ENCODE measurements at places on chromosomes 7 and 10.

DNA sequence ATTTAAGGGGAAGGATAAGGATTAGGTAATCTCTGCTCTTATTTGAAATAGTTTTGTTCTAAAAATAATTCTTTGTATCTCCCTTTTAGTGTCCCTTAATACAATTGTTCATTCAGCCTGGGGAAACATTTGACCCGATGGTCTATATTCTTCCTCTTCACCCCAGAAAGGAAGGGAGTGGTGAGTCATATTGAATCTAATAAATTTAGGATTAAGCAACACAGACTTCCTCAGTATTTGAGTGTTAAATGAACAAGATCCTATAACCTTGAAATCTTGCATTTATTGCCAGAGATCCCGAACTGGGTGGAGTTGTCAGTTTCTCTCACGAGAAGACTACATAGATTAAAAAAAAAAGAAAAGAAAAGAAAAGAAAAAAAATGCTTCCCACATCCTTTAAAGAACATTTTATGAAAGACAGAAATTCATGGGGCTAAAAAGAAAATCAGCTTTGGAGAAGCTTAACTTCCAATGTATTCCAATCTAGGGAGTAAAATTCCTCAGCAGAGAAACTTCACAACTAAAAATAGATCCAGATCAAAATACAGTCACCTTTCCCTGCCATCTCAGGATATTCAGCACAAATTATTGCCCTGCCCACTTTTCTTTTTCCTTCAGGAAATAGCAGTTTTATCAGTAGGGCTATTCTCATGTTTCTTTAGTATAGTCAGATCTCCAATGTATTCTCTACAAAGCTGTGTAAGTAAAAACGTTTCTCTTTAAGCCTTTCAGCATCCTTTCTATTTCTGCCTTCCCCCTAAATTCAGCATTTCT is 82.2 kb downstream of the SEMA3D start:
- DNase-seq, result no peak

GRCh38 chr10:99912041-99912440 is 97.7 kb downstream of the DNMBP start:
- no peak for DNase-seq

GRCh38 chr10:89217057-89217990 is 10.2 kb upstream of the CH25H start:
- DNase-seq, result peak; percentile 32

DNA sequence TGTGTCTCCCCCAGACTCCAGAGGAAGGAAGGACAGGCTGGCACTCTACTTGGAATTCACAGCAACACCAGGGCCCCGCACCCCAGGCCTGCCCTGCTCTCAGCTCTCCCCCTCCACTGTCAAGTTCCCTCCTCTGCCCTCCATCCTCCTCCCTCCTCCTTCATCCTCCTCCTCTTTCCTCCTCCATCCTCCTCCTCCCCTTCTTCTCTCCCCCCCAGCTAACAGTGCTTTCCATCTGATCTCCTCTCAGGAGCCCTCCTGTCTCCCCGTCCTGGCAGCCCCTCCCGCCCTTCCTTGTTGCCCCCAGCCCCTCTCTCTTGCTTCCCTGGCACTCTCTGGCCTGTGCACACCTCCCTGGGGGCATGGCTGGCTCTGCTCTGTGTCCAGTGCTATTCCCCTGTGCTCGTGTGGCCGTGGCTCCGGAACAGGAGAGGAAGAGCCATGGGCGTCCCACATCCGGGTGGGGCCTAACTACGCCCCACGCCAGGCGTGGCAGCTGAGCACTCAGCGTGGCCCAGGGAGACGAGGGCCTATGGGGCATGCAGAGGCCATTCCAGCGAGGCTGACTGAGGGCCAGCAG is 64.2 kb downstream of the PWWP2B start:
- DNase-seq, result no peak

- no peak for DNase-seq
Observed at GRCh38 chr10:50470345-50470744, 153.4 kb downstream of the SGMS1 start.

- DNase-seq, result no peak
Observed at GRCh38 chr7:155922067-155922816, 110.0 kb upstream of the SHH start.

GRCh38 chr10:78478919-78479318 is 445.3 kb downstream of the RPS24 start:
- DNase-seq, result no peak

DNA sequence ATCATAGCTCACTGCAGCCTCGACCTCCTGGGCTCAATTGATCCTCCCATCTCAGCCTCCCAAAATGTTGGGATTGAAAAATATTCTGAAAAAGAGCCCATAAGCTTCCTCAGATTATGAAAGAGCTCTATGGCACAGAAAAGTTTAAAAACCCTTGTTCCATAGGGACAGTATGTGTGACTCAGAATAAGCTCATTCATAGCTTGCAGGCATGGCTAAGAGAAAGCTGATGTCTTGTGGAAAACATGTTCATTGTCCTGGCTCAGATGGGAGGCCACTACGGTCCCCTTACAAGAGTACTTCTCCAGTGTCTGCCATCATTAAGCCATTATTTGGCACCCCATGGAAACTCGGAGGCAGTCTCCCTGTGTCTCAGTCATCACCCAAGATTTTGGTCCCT is 64.0 kb downstream of the CCDC3 start:
- DNase-seq, result no peak

DNA sequence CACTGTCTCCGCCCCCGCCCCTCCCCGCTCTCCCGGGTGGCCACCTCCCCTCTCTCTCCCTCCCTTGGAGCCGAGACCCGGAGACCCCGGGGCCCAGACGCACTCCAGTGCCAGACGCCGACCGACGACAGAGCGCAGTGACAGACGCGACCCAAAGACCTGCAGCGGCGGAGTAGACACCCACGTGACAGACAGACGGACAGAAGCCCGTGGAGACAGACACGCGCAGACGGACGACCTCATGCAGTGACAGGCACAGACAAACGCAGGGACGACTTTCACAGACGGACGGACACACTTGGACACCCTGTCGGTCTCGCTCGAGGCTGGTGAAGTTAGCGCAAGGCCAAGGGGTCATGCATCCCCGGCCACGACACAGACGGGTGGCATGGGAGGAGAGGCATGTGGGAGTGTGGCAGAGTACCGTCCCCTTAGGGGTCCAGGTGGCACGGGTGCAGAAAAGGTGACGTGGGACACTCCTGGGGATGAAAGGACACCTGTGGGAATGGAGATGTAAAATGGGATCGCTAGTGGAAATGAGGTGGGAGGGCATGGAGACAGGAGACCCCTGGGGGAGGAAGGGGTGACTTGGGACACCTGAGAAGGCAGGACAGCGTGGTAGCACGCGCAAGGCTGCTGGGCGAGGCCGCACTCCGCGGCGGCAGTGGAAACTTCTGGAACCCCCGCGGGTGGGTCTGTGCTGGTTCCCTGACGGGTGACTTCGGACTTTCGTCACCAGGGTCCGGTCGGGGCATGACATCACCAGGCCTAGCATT is 456 bp upstream of the ACHE start:
- no peak for DNase-seq

GRCh38 chr7:158449266-158449665 is 138.4 kb downstream of the PTPRN2 start:
- DNase-seq, result no peak

DNA sequence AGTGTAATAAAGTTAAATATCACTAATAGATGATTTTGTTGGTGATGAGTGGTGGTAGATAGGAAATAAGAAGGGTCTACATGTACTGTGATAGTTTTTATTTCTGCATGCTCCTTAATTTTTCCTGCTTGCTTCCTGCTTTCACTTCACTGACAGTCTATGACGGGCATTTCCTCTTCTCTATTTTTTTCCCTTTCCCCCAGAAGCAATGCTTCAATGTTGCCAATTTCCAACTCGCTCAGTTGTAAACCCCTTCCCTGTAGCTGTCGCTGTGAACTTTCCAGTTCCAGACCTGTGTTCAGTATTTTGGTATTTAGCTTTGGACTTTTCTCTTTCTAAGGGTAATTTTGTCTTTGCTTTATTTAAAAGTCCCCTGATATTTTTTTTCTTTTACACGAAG is 123.5 kb upstream of the AGR3 start:
- no peak for DNase-seq

DNA sequence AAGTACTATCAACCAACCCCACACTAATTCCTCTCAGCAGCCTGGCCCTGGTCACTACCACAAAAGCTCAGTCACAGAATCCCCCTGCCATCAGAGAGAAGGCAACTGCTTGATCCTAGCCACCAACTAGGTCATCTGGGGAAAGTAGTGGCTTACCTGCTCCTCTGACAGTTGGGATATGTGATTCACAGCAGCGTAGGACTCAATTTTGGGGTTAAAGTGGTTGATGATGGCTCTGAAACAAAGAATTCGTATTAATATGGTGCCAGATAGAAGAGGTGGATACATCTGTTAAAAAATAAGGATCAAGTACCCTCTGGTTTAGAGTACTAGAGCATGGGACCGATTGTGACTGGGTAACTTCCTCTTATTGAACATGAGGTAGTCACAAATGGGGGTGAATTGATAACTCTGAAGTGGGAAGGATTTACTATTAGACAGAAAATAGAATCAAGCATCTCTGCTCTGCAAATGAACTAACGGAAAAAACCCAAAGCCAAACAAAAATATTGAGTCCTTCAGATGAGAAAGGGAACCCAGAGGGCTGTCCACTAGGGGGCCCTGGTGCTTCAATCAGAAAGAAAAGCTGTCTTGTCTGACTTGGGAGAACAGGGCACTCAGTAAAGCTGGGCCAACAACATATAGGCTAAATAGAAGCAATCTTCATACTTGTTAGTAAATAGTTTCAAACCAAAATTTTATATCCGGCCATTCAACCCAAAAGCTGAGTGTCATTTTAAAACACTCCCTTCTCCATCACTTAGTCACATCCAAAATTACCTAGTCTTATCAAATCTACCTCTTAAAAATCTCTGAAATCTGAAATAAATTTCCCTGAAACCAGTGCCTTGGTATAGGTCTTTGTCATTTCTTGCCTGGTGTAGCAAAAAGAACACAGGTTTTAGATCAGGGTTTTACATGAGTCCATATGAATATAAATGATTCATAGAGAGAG is 45.9 kb upstream of the KCNIP2 start:
- peak; percentile 42 for DNase-seq

GRCh38 chr10:44369296-44369695 is 15.6 kb downstream of the CXCL12 start:
- no peak for DNase-seq

GRCh38 chr7:128968624-128969023 is 30.9 kb downstream of the IRF5 start:
- no peak for DNase-seq

- no peak for DNase-seq
Observed at GRCh38 chr7:115135146-115135545, 213.3 kb downstream of the MDFIC start.

- DNase-seq, result no peak
Observed at GRCh38 chr10:118920206-118920605, 109.3 kb upstream of the NANOS1 start.

DNA sequence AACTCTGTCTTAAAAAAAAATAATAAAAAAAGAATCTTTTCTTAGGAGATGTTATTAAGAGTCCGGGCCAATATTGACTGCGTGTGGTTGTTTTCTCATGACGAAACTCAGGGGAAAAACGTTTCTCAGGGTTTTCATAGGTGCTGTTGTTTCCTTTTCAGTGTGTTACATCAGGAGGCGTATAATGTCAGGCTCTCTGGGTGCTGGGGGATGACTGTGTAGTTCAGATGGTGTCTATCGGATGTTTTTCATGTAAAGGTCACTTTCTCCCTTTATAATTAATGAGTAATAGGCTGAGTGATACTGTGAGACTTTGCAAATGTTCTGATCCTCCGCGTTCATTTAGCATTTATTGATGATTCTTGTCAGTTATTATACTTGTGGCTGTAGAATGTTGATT is 84.1 kb downstream of the TAF3 start:
- DNase-seq, result no peak

DNA sequence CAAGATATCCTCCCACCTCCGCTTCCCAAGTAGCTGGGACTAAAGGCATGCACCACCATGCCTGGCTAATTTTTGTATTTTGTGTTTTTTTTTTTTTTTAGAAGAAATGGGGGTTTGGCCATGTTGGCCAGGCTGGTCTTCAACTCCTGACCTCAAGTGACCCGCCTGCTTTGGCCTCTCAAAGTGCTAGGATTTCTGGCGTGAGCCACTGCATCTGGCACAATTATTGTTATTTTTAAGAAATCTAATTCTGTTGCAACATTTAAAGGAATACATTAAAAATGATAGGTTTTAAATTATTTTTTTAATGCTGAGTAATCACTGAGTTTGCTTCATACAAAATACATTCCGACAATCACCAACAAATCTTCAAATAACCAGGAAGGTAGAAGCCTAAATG is 178.1 kb upstream of the SEMA3E start:
- DNase-seq, result no peak

DNA sequence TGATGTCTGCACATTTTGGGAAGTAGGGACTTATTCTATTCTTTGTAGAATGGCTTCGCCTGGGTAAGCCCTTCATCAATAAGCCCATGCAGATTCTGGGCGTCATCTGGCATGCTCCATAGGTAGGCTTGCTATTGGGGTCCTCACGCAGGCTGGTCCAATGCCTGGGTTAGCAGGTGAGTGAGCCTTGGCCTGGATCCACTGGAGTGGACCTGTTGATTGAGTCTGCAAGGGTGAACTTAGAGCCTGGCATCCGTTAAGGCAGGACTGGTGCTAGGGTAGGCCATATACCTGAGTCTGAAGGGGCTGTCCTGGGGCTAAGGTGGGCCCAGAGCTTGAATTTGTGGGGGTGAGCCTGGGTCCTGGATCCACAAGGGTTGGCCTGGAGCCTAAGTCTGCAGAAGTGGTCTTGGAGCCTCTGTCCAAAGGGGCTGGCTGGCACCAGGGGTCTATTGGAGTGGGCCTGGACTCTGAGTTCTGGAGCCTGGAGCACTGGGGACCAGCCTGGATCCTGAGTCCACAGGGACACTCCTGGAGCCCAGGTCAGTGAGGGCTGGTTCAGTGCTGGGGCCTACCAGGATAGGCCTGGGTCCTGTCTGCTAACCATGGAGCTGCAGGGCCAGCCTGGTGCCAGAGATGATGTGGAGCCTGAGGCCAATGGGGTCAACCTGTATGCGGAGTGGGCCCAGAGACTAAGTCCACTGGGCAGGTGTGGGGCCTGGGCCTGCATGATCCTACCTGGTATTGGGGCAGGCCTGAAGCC is 297.7 kb downstream of the PTPRN2 start:
- no peak for DNase-seq

Data from stimulated activated CD4-positive, alpha-beta T cell treated with anti-CD3 and anti-CD28 coated beads, Interleukin-1b, Interleukin-23, amount 100 ng/mL, for 24 hours (primary cell).